ENCODE measurements at places on chromosomes 7 and 10.

DNA sequence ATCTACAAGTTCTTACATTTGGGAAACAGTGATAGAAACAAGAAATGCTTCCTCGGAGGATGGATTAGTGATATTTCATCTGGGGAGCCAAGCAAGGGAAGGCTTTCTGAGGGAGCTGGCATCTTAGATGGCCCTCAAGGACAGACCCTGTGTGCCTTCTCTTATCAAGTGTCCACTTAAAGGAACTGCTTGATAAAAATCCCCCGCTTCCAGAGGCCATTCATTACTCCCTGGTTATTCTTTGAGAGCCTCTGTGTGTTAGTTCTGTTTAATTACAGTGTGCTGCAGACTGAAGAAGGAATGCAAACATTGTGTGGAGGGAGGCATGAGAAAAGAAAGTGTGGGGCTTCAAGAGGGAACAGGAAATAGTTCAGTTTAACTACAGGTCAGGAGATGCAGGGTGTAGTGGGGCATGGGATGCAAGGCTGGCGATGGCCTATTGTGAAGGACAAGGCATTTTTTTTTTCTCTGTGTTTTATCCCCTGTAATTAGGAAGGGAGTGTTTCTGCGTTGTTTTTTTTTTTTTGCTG lies 145.4 kb downstream of the SNX10 start:
- DNase-seq, result no peak

DNA sequence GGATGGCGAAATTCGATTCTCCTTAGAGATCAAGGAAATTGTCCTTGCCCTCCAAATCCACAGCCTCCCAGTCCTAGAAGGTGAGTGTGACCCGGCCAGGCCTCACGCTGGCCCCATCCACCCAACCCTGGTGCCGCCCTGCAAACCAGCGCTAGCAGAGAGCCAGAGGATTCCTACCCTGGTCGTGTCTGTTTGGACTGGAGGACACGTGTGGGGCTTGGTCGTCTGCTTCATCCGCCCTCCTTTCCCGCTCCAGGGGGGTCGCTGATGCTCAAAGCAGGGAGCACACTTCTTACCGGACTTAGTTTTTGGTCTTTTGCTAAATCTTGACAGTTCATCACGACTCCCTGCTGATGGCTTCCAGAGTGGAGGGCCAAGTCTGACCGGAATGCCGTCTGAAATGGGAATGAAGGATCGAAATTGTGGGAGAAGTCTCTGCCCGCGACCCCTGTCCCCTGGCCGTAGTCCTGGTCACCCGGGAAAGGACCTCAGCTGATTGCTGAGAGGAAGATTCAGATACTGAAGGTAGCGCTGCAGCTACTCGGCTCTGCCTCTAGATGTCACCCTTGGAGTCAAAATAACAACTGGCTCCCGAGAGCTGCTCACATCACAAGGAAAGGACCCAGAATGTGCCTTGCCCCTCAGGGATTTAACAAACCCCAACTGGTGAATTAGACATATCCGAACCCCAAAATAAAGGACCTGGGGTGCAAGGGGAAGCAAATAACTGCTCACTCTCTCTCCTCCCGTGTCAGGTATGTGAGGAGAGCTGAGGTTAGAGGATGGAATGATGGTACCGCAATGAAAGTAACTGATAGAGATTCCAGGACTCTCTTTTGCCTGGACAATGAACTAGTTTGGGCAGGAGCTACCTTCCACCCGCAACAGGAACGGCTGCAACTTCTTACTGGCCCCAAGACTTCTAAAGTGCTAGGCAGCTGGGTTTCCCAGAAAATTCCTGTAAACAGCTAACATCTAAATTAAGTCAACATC lies 23.5 kb upstream of the ORC5 start:
- peak; percentile 31 for DNase-seq

DNA sequence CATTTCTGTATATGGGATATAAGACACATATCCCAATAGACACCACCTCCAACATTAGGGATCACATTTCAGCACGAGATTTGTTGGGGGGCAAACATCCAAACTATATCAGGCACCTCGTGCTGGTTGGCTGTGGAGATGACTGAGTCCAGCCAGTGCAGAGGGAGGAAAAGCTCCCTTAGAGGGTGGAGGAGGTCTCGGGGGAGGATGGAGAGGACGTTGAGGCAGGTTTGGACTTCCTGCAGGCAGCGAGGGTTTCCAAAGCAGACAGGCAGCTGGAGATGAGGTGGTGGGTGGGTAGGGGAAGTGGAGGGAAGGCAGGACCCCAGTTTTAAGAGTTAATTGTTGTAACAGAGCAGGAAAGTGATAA lies 56.7 kb downstream of the EEPD1 start:
- no peak for DNase-seq

GRCh38 chr10:78890506-78890905 lies 178.3 kb upstream of the ZMIZ1 start:
- DNase-seq, result no peak

DNA sequence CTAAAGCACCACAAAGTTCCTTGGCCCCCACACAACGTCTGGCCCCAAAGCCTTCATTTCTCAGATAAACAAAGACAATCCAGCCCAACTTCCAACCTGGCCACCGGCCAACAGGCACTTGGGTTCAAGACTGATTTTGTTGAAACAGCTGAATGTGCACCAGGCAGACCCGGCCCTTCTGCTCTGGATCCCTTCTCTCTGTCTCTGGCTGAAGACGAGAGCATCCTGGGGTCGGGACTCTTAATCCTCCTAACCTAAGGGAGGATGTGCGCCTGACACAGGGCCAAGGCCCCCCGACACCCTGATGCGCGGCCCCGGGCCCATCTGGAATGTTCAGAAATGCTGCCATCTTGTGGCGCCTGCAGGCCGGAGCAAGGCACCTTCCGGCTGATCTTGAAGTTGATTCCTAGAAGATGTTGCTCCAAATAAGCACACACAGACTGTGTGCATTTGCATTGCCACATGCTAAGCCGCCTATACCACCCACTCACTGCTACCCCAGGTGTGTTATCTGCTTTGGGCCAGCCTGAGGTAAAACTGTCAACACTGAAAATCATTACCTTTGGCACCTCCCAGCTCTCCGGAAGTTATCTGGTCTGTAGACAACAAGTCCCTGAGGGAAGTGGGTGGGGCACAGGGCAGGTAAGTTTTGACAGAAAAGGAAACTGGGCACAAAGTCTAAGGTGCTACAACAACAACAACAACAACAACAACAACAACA lies 98.4 kb upstream of the HABP2 start:
- DNase-seq, result no peak

DNA sequence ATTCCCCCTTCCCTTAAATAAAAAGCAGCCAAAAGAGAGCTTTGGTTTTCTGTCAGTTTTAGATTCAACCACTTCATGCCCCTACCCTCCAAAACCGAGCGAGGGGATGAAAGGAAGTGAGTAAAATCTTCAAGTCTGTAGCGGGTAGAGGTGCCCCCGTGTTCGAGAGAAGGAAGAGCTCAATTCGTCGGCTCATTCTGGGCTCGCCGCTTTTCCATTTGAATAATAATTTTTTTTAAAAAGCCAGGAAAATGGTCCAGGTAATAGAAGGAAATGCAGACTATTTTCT lies 436.2 kb upstream of the GALNT17 start:
- no peak for DNase-seq

DNA sequence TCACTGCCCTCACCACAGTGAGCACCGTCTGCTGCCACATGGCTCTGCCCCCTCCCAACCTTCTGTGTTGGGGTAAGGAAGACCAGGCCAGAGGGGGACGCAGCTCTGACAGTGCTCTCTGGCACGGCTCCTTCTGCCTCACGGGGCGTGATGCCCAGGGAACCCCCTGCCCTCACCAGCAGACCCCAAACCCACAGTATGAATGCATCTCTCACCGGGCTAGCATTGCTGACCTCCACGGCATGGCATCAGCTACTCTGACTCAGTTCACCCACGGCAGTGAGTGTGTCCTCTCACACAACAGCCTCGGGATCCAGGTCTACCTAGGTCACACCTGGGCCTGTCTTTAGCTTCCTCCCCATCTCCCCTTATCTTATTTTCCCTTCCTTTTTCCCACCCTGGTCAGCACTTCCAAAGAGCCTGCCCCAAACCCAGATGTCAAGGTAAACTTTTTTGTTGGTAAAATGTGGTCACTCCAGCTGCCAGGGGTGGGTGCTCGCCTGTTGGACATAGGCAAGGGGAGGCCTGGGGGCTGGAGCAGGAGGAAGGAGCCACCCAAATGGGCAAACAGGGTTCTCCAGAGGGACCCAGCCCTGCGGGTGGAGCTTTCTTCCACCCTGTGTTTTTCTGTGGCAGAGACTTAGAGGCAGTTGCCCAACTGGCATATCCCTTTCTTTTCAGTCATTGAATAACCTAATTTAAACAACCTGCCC lies 4.4 kb downstream of the CALML3 start:
- DNase-seq, result no peak

DNA sequence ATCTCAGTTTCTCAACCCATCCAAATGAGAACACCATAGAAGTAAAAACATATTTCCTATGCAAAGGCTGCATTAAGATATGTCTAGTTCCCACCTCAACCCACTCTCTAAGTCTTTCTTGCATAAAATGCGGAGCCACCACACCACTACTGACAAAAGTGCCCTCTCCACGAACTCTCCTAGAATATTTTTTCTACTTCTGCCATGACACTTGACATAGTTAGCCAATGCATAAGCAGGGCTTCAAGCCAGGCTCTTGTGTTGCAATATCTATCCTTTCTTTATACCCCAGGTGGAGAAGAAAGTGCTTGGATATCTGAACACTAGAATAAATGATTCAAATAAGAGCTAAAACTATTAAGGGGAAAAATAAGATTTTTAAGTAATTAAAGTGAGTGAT lies 465.2 kb downstream of the NRG3 start:
- no peak for DNase-seq

- no peak for DNase-seq
These were observed 41.1 kb upstream of the KDM7A start for GRCh38 chr7:140217750-140218501.

- DNase-seq, result no peak
These were observed 169.3 kb downstream of the USP6NL start for GRCh38 chr10:11442001-11442773.

DNA sequence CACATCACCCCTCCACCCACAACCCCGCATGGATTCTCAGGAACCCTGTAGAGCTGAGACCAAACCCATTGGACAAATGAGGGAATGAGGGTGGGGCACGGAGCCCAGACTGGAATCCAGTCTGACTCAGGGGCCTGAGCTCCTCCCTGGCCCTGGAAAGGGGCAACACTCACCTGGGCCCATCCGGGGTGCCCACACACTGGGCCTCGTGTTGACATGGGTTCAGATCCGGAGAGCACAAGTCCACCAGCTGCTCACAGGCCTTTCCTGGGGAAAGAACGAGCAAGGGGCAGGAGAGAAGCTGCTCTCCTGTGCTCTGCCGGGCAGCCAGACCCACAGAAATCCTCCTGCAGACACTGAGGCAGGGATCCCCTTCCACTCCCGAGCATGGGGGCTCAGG lies 172.2 kb downstream of the SLIT1 start:
- DNase-seq, result no peak

Measured in T-helper 1 cell (primary cell).